ENCODE measurements at places on chromosomes 12 and 14.

DNA sequence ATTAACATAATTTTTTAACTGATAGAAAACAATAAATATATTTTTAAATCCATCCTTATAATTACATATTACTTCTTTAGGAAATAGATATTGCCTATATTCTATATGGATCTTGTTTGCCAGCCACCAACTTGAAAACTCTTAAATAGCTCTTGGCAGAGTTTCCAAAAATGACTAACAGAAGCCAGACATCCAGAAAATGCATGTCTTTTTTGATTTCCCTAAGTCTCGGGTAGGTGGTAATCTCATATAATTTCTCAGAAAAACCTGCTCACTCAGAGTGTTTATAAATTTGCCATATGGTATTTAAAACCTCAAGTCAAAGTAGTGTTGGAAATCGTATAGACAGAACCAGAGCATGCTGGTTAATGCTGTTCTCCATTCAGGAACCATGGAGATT lies 360.4 kb upstream of the FOXG1 start:
- no peak for DNase-seq

DNA sequence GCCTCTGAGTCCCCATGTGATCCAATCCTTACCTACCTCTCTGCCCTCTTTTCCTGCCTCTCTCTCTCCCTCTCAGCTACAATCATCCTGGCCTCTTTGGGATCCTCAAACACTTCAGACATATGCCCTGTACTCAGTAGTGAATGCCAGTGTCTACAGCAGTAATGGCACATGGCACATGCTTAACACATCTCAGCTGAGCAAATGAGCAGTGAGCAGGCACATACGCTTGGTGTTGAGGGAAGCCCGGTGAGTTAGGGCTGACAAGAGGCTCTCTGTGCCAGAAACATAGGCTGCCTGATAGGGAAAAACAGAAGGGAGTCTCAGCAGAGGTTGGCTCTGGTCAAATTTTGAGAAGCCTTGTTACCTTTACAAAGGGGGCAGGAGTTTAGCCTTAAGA lies 409.1 kb downstream of the TMEM132D start:
- DNase-seq: no peak

DNA sequence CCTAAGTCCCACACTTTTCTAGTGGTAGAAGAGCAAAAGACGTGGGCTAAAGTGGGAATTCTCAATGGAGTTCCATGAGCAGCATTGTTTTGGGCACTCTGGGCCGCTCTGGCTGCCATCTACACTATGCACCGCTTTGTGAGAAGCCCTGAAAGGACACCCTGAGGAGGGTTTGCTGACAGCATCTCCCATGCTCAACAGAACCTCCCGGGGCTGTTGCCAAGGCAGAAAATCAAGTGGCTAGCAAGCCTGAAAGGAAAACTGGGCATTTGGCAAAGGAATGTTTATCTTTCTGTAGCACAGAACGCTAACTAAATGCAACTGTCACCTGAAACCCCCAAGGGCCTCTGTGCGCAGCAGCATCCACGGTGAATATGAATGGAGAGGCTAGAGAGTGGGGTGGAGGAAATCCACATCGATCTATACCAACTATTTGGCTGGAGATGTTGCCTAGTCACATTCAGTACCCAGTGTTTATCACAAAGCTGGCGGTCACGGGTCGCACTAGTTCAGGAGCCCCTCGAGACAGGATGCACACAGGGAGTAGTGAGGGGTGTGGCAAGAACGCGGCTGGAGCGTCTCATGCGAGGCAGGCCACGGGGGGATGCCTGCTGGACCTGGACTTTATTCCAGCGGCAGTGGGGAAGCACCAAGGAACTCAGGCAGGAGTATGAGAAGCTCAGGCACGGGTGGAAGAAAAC lies 14.2 kb downstream of the APPL2 start:
- no peak for DNase-seq

DNA sequence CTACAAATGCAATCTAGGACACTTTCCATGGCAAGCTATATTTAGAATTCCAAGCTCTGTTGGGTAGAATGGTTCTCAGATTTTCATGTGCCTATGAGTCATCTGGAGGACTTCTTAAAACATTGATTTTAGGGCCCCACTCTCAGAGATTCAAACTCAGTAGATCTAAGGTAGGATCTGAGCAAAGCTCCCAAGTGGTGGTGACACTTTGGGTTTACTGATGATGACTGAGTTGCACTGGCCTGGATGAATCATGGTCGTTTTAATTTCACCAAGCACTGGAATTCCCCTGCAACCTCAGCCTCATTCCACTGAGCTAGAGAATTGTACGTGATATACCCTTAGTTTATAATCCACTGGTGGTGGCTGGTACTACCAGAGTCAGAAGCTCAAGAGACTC lies 86.5 kb downstream of the PPM1H start:
- peak; percentile 84 for DNase-seq

DNA sequence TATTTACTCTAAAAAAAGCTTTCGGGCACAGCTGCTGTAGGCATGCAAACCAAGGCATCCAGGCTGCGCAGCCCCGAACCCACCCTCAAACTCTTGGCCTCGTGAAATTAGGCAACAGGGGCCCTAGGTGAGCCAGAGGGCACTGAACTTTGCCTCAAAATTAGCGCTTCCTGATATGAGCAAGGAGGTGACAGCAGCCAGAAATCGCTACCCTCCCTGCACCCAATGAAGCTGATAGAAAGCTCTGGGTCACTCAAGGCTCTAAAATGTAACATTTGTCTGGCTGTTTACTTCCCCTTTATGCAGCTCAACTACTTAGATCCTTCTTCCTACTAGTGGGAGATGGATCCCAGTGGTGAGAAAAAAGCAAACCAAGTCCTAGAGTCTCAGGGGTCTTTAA lies 61.8 kb downstream of the PITPNM2 start:
- no peak for DNase-seq

- no peak for DNase-seq
Observed at GRCh38 chr12:121390856-121391255, 9.1 kb upstream of the RNF34 start.

DNA sequence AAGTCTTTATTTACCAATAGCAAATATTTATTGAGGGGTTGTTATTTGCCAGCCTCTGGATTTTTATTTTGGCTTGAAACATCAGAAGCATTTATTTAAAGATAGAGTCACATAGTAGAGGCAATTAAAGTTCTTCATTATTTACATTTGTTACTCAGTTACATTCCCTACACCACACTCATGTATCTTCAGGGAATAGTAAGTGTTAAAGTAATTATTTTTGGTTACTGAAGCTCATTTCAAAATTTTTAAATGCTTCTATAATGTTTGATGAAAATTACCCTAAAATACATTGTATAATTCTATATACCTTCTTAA lies 205.6 kb downstream of the ESR2 start:
- DNase-seq: no peak

Measured in AG08395 (cell line).